ENCODE measurements at places on chromosomes 5 and 9.

GRCh38 chr5:157989296-157989695, 130.4 kb upstream of the CLINT1 start:
- peak; percentile 12 for DNase-seq

GRCh38 chr9:110922145-110922544, 116.1 kb downstream of the LPAR1 start:
- DNase-seq = no peak

- DNase-seq = no peak
Measured at GRCh38 chr5:163614787-163615186, 109.4 kb downstream of the MAT2B start.

GRCh38 chr9:95506428-95506677, 10.4 kb downstream of the PTCH1 start:
- DNase-seq = no peak

DNA sequence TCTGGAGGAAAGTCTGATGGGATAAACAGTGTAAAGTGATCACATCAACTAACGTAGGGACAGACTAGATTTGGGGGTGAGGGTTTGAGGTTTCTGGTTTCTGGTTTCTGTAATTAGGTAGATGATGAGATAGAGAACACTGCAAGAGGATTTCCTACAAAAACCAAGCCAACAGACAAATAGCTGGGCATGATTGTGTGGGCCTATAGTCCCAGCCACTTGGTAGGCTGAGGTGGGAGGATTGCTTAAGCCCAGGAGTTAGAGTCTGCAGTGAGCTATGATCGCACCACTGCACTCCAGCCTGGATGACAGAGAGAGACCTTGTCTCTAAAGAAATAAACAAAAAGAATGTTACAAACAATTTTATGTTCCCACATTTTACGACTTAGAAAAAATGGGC, 34.4 kb upstream of the RNU6ATAC start:
- DNase-seq = no peak

DNA sequence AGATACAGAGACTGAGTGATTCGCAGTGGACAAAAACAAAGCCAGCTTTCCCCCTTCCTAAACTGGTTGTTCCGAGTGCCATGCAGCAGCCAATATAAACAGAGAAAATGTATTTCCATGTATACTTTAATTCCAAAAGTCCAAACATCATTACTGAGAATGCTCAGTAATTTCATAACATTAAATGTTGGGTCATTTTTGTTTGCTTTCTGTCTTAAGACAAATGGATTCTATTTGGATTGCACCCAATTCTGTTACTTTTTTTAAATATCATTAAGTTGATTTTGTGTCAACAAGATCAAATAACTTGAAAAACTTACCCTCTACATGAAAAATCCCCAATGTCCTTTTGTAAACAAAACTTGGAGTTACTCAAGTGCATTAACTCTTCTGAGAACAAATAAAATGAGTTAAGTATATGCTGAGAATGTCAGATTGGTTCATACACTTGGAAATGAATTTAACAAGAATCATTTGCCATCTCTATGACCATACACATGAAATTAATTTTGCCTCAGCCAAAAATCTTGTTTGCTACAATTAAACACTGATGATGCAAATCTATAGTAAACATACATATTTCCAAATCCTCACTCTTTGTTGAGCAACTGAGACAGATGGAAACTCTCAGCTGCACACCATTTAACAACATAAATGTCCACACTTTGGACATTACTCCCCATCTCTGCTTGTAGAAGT, 19.4 kb downstream of the LURAP1L start:
- no peak for DNase-seq
